ENCODE measurements at places on chromosomes 12 and 14. TPM values are rescaled to one million over a fixed set of nuclear protein-coding genes. Genes with fewer than 3 reads are reported as not detected.

- H3K27ac ChIP-seq, result no peak overlapping the region
- H3K4me1 ChIP-seq, result no peaks in the 10 kb centered on the region
- H3K27me3 ChIP-seq, result no peaks in the 10 kb centered on the region
- H3K4me3 ChIP-seq, result no peak overlapping the region
- DNase-seq, result no peak
Measured at GRCh38 chr12:61846765-61847164, 413.4 kb upstream of the USP15 start.

RASAL1 gene
- total RNA-seq, result 0.87 TPM

GRCh38 chr12:3597526-3598210 lies 106.7 kb downstream of the PRMT8 start:
- H3K36me3 ChIP-seq, result no peaks in the 10 kb centered on the region
- no peak overlapping the region for H3K4me3 ChIP-seq
- H3K4me1 ChIP-seq, result no peaks in the 10 kb centered on the region
- H3K27me3 ChIP-seq, result no peaks in the 10 kb centered on the region
- no peak for DNase-seq

DNA sequence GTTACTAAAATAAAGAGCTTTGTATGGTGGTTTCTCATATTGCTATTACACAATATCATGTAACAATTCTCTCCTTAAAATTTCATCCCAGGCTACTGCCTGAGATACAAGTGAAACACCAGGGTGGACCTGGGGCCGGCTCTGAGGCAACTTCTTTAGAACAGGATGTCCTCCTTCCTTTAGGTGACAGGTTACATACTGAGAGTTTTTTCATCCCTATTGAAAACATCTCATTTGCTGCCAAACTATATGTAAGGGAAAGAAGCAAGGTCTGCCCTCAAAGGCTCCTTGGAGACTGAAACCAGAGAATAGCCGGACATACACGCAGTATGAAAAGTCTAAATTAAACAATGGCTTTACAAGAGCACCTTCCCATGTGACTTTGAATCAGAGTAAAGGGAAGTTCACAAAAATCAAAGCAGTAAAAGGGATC lies 139.9 kb downstream of the DUSP6 start:
- H3K27me3 ChIP-seq, result no peaks in the 10 kb centered on the region
- H3K27ac ChIP-seq, result no peak overlapping the region
- no peak overlapping the region for H3K4me3 ChIP-seq
- H3K36me3 ChIP-seq, result no peaks in the 10 kb centered on the region
- H3K4me1 ChIP-seq, result no peaks in the 10 kb centered on the region

GRCh38 chr12:54926246-54926645 lies 58.3 kb downstream of the TESPA1 start:
- H3K36me3 ChIP-seq, result no peaks in the 10 kb centered on the region
- H3K4me1 ChIP-seq, result no peaks in the 10 kb centered on the region
- no peak overlapping the region for H3K4me3 ChIP-seq
- H3K27ac ChIP-seq, result no peak overlapping the region
- H3K27me3 ChIP-seq, result no peaks in the 10 kb centered on the region

PLEKHG7 gene
- total RNA-seq, result 3.1 TPM

YLPM1 gene
- total RNA-seq, result 66.9 TPM

DNA sequence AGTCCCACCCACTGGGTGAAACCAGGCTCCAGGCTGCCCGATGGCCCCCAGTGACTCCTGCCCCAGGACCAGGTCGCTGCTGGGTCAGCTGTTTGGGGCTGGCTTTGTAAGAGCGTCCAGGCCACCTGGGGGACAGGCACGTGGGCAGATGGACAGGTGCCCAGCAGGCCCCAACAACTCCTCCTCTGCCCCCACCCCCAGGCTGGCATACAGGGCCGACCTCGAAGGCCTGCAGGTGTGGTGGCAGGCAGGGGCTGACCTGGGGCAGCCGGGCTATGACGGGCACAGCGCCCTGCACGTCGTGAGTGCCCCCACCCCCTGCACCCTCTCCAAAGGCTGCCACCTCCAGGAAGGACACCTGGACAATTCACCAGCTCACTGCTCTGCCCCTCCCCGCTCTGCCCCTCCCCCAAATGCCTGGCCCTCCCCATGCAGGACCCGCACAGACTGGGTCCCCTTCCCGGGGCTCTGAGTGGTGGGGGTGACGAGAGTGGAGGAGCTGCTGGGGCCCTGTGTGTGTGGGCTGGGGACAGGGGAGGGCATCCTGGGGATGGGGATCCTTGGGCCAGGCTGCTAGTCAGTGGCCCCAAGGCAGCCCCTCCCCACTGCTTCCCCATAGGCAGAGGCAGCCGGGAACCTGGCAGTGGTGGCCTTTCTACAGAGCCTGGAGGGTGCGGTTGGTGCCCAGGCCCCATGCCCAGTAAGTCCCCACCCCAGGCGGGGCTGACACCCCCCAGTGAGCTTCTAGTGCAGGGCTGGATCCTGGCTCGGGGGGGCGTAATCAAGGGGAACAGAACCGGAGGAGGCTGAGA lies 26.0 kb downstream of the ASPG start:
- DNase-seq, result no peak
- no peak overlapping the region for H3K4me3 ChIP-seq
- H3K4me1 ChIP-seq, result no peaks in the 10 kb centered on the region
- no peaks in the 10 kb centered on the region for H3K27me3 ChIP-seq

PTPRO gene
- 5.1 TPM for total RNA-seq

DNA sequence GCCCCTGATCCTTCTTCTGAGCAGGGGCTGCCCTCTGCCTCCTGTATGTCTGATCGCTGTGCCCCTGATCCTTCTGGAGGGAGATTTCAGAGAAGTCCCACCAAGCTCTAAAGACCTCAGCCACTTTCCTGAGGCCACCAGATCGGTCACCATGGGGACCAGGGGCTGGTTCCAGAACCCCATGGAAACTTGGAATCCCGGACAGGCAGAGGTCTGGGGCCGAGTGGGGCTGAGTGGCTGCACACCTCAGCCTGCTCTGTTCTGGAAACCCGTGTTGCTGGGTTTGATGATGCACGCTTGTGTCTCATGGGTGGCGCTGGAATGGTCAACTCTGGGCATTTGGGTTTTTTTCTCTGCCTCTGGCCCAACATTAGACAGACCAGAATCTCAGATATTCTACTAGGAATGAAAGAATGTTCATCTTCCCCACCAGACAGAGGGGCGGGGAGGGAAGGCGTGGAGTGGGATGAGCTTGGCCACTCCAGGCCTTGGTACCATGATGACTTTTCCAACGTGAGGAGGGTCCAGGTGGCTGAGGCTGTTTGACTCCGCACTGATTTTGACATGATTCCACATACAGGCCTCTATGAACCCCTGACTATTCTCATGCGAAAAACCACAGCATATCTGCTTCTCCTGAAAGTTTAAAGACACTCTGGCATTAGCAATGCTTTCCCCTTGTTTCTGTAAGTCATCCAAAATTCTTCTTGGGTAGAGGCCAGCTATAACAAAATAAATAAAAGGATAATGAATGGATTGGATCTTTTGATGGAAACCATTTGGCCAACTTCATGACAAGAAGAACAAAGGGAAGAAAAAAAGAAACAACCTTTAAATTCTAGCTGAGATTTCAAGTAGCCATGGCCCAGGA lies 114.5 kb downstream of the ADGRD1 start:
- H3K27ac ChIP-seq, result peak overlapping the region; percentile 64
- H3K36me3 ChIP-seq, result no peaks in the 10 kb centered on the region
- DNase-seq, result no peak
- H3K4me1 ChIP-seq, result no peaks in the 10 kb centered on the region
- H3K27me3 ChIP-seq, result no peaks in the 10 kb centered on the region

TAS2R8 gene
- not detected for total RNA-seq

DNA sequence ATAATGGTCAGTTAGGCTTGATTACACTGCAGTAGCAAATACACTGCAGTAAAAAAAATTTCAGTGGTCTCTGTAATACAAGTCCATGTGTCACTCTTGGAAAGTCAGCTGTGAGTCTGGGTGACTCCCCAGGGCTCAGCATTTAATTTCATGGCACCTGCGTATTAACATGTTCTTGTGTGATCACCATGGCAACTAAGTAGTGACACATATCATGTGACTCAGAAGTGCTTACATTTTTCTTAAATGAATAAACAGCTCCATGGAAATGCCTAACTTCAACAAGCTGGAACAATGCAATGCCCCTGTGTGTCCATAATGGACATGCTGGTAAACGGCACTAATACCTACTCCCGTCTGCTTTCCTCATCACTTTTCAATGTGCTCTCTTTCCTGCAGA lies 88.5 kb upstream of the ANO4 start:
- no peak overlapping the region for H3K4me3 ChIP-seq
- no peak for DNase-seq
- no peaks in the 10 kb centered on the region for H3K4me1 ChIP-seq

B3GNT4 gene
- total RNA-seq, result not detected

MYH6 gene
- total RNA-seq, result not detected

PPM1H gene
- total RNA-seq, result 0.78 TPM

DNA sequence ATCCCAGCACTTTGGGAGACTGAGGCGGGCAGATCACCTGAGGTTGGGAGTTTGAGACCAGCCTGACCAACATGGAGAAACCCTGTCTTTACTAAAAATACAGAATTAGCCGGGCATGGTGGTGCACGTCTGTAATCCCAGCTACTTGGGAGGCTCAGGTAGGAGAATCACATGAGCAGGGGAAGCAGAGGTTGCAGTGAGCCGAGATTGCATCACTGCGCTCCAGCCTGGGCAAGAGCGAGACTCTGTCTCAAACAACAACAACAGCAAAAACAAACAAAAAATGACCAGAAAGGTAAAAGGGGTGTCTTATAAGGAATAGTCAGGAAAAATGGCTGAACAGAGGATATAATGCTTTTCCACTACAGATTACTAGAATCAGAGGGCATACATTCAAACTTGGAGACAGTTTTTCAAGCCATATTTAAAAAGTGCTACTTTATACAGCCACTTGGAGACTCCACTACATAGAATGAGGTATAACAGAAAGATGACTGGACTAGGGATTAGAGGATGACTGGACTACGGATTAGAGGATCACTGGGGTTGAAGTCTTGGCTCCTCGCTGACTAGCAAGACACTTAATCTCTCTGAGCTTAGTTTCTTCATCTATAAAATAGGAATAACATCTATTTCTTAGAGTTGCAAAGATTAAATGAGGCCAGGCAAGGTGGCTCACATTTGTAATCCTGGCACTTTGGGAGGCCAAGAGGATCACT lies 4.9 kb upstream of the CS start:
- H3K36me3 ChIP-seq, result no peaks in the 10 kb centered on the region
- no peak for DNase-seq

CCDC198 gene
- not detected for total RNA-seq

GRCh38 chr12:68868043-68868790 lies 60.2 kb downstream of the MDM2 start:
- no peaks in the 10 kb centered on the region for H3K36me3 ChIP-seq
- no peaks in the 10 kb centered on the region for H3K4me1 ChIP-seq
- no peaks in the 10 kb centered on the region for H3K27me3 ChIP-seq
- DNase-seq, result no peak

DNA sequence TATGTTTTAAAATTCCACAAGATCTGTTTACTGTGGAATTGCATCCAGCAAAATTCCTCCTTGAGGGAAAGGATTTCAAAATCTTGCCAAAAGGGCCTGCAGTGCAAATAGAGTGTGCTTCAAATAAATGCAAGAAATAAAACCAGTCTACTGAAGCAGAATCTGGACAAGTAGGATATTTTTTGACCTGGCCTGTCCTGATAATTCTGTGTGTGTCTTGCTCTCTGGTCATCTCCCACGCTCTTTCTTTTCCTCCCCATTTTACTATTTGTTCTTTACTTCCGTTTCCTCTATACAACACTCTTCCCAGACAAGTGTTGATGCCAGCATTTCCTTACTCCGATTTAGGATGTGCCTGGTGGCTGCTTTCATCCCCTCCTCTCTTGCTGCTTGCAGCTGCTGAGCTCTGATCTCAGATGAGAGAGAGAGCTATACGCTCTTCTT lies 115.9 kb downstream of the GPR135 start:
- H3K36me3 ChIP-seq, result peaks cover 54% of the 10 kb centered on the region
- no peak for DNase-seq
- H3K27ac ChIP-seq, result no peak overlapping the region
- H3K4me3 ChIP-seq, result no peak overlapping the region
- no peaks in the 10 kb centered on the region for H3K27me3 ChIP-seq

DNA sequence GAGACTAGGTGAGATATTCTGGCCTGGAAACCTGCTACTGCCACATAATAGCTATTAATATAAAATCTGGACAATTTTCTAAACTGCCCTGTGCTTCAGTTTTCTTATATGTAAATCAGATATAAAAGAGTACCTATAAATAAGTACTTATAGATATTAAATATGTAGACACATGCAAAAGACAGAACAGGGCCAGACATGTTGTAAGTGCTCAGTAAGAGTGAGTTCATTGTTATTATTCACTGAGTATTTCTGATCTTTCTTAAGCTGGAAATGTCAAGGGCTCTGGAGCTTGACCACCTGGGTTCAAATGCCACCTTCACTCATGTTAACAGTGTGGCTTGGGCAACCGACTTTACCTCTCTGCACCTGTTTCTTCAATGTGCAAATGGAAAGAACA lies 179.8 kb downstream of the GALC start:
- H3K4me1 ChIP-seq, result no peaks in the 10 kb centered on the region
- H3K27me3 ChIP-seq, result no peaks in the 10 kb centered on the region

RPS6KA5 gene
- 12.7 TPM for total RNA-seq

TMEM52B gene
- not detected for total RNA-seq

IFI27 gene
- 315 TPM for total RNA-seq

- no peaks in the 10 kb centered on the region for H3K27me3 ChIP-seq
- H3K4me1 ChIP-seq, result peaks cover 78% of the 10 kb centered on the region
- no peak overlapping the region for H3K4me3 ChIP-seq
- no peak overlapping the region for H3K27ac ChIP-seq
- H3K36me3 ChIP-seq, result no peaks in the 10 kb centered on the region
- DNase-seq, result no peak
Measured at GRCh38 chr14:21093769-21094681, 4.4 kb downstream of the ZNF219 start.

TAS2R14 gene
- 2.0 TPM for total RNA-seq

- no peak for DNase-seq
- H3K27ac ChIP-seq, result no peak overlapping the region
- no peaks in the 10 kb centered on the region for H3K4me1 ChIP-seq
- H3K36me3 ChIP-seq, result peaks cover 5% of the 10 kb centered on the region
Measured at GRCh38 chr14:50719911-50720759, 52.0 kb upstream of the SAV1 start.

CLEC14A gene
- 28.5 TPM for total RNA-seq

- no peak for DNase-seq
- no peak overlapping the region for H3K27ac ChIP-seq
- H3K36me3 ChIP-seq, result no peaks in the 10 kb centered on the region
- no peak overlapping the region for H3K4me3 ChIP-seq
- no peaks in the 10 kb centered on the region for H3K27me3 ChIP-seq
Measured at GRCh38 chr14:89251061-89251460, 166.0 kb downstream of the FOXN3 start.

Data from tibial nerve (tissue), 4 donors.